ENCODE measurements at places on chromosomes 2 and 18.
A peak's percentile ranks its signal among the peaks of the same experiment; 100 is the strongest.

- DNase-seq = no peak
Observed at GRCh38 chr2:9820020-9820973, 23.0 kb upstream of the TAF1B start.

DNA sequence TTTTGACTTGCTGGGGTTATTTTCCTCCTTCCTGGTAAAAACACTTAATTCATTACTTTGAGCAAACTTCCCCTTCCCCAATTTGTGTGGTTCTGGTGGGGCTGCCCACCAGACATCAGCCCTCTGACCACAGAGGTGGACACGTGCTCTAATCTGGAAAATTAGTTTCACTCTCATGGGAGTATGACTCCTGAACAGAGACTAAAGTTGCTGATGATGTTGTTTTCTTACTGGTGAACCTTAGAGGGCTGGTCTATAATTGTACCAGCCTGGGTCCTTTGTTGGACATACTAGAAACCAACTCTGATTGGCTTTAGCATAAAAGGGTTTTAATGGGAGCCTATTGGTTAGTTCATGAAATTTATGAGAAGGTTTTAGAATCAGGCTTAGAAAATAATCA is 54.1 kb upstream of the ACYP2 start:
- DNase-seq = no peak

DNA sequence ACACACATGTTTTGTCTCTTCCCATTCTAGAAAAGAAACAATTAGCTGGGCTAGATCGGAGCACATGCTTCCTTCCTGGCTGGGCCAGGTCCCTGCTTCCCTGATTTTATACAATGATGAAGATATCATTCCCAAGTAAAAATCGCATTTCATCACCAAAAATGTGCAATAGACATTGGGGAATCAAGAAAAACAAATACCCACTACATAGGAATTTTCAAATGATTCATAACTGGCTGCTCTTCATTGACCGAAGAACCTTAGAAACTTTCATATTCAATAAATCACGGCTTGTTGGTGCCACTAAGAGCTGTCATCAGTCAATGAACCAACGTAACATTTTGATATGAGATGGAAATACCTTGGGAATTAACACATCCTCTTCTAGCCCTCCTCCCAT is 373.6 kb upstream of the TRIB2 start:
- no peak for DNase-seq

- no peak for DNase-seq
Observed at GRCh38 chr18:25831301-25831701, 259.1 kb downstream of the SS18 start.

GRCh38 chr18:62723666-62724281 is 8.4 kb downstream of the PHLPP1 start:
- no peak for DNase-seq

- no peak for DNase-seq
Observed at GRCh38 chr2:145416640-145417039, 896.7 kb upstream of the ZEB2 start.

GRCh38 chr2:176653479-176654443 is 384.5 kb downstream of the MTX2 start:
- no peak for DNase-seq

- no peak for DNase-seq
Observed at GRCh38 chr18:45169610-45170009, 445.7 kb upstream of the SLC14A2 start.

DNA sequence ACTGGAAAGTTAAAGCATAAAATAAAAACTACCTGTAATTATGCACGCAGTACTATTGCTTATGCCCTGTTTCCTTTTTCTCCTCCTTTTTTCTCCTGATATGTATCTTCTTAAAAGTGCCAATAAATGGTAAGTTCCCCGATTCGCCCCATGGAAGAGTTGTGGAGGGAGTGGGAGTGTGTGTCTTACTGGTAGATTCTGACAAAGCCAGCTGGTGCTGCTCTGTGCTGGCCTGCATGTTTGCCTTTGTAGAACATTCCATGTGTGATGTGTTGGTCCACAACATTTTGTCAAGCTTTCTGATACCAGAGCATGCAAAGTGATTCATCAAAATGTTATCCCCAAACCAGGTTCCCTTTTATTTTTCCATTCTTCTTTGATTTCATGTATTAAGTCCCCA is 356.9 kb upstream of the RAB12 start:
- DNase-seq = no peak

GRCh38 chr2:63055226-63056106 is 4.8 kb downstream of the OTX1 start:
- no peak for DNase-seq

- DNase-seq = no peak
Observed at GRCh38 chr18:3250237-3251107, 2.9 kb downstream of the MYL12A start.

GRCh38 chr18:45386041-45386655 is 229.1 kb upstream of the SLC14A2 start:
- DNase-seq = no peak

GRCh38 chr2:62727259-62727867 is 21.9 kb downstream of the EHBP1 start:
- no peak for DNase-seq

GRCh38 chr18:52869942-52870907 is 530.2 kb downstream of the DCC start:
- DNase-seq = no peak

- DNase-seq = no peak
Observed at GRCh38 chr2:231057590-231057989, 923 bp downstream of the PSMD1 start.

GRCh38 chr2:111617299-111618225 is 266.4 kb downstream of the ANAPC1 start:
- no peak for DNase-seq

GRCh38 chr2:60413814-60414168 is 139.7 kb downstream of the BCL11A start:
- DNase-seq = no peak

GRCh38 chr2:222982010-222982908 is 69.7 kb upstream of the KCNE4 start:
- no peak for DNase-seq

DNA sequence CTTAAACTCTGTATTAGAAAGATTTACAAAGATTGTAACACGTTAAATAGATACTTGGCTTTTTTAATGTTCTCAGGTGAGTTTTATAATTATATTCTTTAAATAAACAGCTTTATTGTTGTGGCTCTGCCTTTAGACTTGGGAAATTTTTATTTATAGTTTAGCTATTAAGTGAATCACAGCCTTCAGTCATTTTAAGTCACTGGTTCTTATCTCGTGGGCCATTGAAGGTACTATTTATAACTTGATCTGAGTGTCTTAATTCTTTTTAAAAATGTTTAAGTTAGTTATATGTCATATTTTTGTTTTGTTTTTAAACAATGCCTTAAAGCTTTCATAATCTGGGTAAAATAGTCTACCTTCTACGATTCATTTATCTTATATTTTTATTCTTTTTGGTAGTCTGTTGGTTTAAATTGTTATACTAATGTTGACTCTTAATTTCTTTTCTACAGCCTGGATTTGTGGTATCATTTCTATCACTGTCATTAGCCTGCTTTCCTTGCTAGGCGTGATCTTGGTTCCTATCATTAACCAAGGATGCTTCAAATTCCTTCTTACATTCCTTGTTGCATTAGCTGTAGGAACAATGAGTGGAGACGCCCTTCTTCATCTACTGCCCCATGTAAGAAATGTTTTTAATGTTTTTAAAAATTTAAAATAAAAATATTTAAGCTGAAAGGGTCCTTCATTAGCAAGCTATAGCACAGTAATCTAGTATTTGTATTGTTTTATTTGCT is 49.3 kb downstream of the SLC39A10 start:
- DNase-seq = no peak

GRCh38 chr18:44473394-44474066 is 207.2 kb upstream of the SETBP1 start:
- no peak for DNase-seq

DNA sequence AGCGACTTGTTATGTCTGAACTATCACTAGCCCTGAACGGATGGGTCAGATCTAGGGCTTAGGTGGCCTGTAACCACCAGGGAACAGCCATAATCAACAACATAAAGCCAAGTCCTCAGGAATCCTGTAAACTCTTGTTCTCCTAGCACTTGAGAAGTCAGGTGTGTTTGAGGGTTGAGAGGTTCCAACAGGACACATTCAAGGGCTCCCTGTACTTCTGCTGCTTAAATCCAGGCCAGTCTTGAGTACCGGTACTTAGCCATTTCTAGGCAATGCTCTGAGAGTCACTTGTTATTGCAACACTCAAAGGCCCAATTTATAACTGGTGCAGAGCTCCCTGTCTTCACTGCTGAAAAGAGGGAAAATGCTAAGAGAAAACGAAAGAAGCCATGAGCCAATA is 21.6 kb upstream of the SLC40A1 start:
- no peak for DNase-seq

DNA sequence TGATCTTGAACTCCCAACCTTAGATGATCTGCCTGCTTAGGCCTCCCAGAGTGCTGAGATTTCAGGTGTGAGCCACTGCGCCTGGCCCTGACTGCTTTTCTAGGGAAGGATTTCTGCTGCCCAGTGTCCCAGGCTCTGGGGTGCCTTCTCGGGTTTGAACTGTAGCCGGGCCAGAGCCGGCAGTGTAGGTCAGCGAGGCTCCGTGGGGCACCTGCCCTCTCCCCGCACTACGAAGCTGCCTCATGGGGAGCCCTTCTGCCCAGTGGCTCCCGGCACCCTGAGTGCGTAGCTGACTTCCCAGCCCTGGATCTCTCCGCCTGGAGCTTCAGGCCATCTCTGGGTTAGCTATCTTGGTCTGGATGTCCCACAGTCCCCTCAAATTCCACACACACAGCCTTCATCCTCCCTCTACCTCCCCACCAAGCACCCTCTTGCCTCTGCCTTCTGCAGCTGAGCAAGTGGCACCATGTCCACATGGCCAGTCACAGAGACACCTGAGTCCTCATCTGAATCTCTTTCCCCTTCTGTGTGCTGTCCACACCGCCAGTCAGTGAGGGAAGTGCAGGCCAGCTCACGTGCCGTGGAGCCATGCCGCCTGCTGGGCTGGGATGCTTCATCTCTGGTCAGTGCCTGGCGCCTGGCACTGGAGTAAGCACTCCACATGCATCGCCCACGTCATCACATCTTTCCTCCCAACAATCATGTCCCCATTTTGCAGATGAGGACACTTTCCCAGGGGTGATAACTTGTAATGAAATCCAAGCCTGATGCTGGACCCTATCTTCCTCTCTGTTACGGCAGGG is 69.2 kb downstream of the EDAR start:
- DNase-seq = no peak

GRCh38 chr2:9703085-9703678 is 72.4 kb upstream of the YWHAQ start:
- peak; percentile 63 for DNase-seq
